ENCODE measurements at places on chromosomes 5 and 9.

DNA sequence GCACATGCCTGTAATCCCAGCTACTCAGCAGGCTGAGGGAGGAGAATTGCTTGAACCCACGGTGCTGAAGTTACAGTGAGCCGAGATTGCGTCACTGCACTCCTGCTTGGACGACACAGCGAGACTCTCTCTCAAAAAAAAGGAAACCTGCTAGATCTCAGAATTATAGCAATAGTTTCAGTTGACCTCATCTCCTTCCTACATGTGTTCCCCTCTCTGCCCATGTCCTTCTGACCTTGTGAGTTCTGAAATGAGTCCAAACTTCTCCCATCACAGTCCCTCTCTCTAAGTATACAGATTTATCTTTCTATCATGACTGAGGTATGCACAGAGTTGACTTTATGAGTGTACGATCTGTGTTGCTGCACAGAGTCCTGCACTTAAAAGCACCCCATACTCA, 44.6 kb upstream of the SHOC1 start:
- DNase-seq = no peak

GRCh38 chr9:137482094-137482781, 23.1 kb upstream of the NSMF start:
- no peak for DNase-seq

DNA sequence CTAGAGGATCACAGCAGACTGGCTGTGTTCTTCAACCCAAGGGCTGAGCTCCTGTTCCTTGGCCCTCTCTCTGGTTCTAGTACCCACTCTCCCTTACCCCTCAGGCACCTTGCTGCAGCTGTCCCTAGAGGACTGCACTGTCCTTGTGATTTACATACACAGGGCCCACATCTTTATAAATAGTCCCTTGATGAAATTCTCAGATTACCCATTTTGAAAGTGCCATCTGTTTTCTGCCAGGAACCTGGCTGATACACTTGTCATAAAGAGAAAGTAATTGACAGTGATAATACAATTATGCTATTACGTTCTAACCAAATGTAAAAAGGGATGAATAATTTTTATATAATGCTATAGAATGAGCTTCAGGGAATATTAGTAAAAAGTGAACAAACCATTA, 16.5 kb upstream of the SPARC start:
- DNase-seq = no peak

DNA sequence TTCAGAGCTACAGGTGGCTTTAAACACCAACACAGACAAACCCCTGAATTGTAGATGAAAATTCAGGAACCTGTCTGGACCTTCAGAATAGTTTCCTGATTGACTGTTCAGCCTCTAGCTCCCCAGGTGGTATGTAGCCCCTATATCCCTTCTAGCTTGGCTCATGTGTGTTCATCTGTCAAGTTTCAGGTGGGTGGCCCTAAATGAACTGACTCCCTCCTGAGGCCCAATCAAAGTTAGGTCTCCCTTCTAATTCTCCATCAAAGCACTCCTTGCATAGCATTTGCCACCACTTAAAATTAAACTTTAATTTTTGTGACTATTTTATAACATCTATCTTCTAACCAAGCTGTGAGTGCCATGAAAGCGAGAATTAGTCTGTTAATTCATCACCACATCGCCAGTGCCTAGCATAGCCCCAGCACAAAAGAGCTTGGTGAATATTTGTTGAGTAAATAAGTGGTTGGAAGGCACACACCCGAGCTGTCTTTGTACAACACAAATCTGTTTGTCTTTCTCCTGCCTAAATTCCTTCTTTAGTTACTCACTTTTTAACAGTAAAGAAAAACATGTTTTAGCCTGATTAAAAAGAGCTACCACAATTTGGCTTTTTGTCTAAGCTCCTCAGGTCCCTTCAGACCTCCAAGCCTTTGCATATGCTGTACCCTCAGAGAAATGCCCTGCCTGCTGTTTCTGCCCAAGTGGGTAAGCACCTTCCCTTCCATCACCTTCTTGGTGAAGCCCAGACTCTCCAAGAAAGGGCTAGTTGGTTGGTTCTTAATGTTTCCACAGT, 138.1 kb upstream of the HMHB1 start:
- DNase-seq = no peak

- DNase-seq = no peak
Measured at GRCh38 chr9:20312732-20313131, 309.6 kb downstream of the MLLT3 start.

All from COR-L47 (cell line).